ENCODE measurements at places on chromosomes 5 and 9.

- DNase-seq, result no peak
Observed at GRCh38 chr5:110718311-110718710, 8.2 kb downstream of the TMEM232 start.

- no peak for DNase-seq
Observed at GRCh38 chr5:51278539-51278938, 104.7 kb upstream of the ISL1 start.

DNA sequence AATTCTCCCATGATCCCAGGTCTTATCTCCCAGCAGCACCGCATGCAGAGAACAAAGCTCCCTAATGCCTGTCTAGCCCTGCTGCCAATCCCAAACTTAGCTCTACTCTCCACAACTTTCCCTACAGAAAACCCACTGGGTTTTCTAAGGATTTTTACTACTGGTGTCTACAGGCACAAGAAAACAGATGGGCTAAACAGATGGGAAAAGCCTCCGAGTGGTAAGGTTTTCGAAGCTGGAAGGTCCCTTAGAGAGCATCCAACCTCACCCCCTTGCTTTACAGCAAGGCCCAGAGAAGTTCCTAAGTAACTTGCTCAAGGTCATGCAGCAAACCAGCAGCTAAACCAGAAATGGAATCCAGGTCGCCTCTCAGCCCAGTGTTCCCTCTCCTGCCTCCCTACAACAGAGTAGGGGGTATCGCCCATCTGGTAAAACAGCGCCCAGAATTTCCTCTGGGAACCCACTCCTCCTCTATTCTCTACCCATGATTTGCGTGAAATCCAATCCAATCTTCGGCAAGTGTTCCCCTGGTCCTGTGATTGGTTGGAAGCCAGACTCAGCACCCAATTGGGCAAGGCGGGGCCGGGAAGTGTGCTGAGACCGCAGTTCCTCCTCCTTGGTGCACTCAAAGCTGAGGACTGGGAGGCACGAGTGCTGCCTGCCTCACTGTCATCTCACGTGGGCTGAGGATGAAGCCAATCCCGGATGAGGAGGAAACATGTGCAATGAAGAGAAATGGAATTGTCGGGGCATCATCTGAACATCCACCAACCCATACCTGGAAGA lies 20.8 kb downstream of the CPLX2 start:
- DNase-seq, result no peak

GRCh38 chr5:173971681-173972345 lies 17.2 kb upstream of the C5orf47 start:
- DNase-seq, result no peak

- DNase-seq, result no peak
Observed at GRCh38 chr5:124733329-124733650, 13.1 kb downstream of the ZNF608 start.
